ENCODE measurements at places on chromosomes 3 and 15.

DNA sequence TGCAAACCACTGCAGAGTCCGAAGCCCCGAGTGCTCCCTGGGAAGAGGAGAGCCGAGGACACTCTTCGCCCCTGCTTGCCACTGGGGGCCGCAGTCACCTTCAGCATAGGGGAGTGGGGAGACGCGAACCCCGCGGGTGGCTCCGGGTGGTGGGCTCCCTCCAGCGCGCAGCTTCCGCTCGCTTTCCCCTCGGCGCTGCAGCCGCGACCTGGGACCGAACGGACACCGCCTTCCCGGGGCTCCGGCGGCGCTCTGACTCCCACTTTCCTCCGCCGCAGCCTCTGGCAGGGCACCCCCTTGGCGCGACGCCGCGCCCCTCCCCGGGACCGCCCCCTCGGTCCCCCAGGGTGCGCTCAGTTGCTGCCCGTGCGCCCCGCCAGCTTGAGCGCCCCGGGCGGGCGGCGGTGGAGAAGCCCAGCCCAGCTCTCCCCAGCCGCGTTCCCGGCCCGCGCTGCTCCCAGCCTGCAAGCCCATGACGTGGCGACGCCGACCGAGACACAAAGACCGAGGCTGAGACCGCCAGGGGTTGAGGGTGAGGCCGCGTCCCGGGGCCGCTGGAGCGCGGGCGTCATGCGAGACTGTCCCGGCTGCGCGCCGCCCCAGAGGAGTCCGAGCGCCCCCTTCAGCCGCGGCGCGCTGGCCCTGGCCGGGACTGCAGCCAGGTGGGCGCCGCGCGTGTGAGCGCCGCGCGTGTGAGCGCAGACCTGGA lies at the start of gene MINAR1:
Gene MINAR1, plus strand, starts transcription at position 701 of the 709 bp plus-strand sequence. CDS start 23,812 bp downstream, outside the sequence.
- no peak for DNase-seq

DNA sequence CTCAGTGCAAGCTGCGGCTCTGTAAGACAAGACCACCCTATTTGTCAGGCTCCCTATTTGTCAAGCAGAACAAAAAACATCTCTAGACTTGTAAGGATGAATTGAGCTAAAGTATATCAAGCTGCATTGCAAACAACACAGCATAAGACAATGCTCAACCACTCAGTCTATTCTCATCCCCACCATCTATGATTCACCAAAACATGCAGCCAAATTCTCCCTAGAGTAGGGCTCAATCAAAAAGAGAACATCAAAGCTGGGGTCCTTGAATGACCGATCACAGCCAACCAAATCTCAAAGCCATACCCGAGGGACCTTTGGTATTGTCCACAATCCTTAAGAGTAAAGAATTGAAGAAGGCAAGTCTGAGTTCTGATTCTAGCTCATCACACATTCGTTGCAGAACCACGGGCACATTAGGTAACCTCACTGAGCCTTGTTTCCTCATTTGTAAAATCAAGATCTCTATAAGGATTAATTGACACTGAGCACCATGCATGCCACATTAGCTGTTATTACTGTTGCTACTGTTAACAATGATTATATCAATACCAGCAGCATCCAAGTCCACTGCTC lies 31.2 kb downstream of the RFTN1 start:
- DNase-seq, result no peak

DNA sequence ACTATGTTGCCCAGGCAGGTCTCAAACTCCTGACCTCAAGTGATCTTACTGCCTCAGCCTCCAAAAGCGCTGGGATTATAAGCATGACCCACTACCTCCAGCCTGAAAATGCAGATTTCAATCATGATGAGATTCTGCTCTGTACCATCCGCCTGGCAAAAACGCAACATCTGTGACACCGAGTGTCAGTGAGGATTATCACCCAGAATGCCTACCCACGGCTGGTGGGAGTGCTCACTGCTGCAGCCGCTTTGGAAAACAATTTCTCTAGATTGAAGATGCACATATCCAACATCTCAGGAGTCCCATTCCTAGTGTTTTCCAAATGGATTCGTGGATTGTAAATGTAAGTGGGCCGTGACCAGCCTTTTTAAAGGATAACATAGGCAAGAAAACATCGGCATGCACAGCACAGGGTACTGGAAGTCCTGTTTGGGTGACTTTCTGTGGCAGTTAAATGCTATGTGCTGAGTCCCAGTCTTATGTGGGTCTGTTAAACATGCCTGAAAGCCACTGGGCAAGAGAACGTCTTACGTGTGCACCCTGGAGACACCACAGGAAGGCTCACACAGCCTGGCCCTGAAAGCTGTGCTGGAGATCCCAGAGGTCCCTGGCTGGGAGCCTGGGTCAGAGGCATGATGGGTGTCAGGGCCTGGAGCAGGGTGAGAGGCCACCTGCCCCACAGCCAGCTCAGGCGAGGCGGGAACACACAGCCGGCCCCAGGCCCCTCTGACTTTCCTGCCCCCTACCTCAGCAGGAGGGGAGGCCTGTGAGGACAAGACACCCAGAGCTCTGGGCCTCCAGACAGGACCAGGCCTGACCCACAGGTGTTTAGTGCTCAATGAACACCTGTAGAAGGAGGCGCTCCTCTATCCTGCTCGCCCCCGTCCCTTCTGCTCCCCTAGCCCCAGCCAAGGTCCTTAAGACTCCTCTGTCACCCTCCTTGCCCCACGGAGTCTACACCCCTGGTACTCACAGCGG lies 918 bp downstream of the PRSS50 start:
- no peak for DNase-seq

- DNase-seq, result no peak
Measured at GRCh38 chr3:172151651-172152649, 112.6 kb downstream of the FNDC3B start.

DNA sequence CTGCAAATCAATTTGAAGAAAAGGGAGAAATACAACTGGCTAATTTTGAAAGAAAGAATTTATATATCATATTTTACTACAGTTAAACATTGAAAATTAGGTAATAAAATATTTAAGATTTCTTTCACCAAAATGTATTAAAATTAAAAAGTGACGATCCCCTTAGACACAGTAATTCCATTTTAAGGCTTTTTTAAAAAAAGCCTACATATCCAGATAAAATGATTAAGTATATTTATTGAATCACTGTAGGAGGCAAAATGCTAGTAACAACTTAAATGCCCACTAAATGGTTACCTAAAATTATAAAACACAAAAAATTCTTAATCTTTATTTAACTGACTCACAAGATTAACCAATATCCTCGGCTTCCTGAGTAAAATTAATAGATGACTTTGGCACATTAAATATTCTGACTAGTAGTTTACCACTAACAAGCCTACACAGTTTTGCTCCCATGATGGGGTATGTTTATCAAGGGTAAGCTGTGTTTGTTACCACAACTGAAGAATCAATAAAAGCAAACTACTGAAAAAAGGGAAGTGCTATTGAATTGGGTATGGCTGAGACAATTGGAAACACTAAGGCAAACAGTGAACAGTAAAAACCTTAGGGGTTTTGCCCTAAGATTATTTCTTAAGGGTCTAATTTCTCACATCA lies 28.4 kb downstream of the ANKRD28 start:
- no peak for DNase-seq

All from stimulated activated naive CD4-positive, alpha-beta T cell treated with Interleukin-2 at 50 U/mL for 16 hours (primary cell).